ENCODE measurements at places on chromosomes 12 and 14. TPM values are rescaled to one million over a fixed set of nuclear protein-coding genes. Genes with fewer than 3 reads are reported as not detected.

- DNase-seq: no peak
Measured at GRCh38 chr12:108914121-108914531, 34.2 kb downstream of the DAO start.

GRCh38 chr12:48933664-48934311 lies 8.5 kb upstream of the FKBP11 start:
- no peak for DNase-seq

DNA sequence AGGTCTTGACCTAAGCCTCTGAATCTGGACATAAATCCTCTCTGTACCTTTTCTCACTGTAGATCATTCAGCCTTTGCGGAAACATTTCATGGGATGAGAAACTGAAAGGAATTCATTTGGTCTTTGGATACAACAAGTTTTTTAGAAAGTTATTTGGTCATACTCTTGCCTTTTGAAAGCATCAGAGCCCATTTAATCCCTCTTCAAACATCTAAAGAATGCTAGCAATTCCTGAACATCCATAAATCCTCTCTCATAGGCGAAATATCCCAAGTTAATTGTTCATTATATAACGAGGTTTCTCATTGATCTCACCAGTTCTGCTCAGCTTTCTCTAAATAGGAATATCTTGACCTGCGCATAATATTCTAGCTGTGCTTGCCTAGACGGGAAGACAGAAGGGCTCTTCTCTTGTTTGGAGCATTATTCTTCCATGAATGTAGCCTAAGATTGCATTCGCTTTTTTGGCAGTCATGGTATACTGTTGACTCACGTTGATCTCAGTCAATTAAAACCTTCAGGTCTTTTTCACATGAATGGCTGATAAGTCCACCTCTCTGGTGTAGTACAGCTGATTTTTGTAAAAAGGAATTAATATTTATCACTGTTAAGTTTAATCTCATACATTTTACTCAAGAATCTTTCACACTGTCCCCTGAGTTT lies 24.1 kb downstream of the NTN4 start:
- DNase-seq: no peak

MOAP1 gene
- total RNA-seq: 14.2 TPM

SYNDIG1L gene
- not detected for total RNA-seq

Measured in HCT116 (cell line).